ENCODE measurements at places on chromosomes 12 and 14.

DNA sequence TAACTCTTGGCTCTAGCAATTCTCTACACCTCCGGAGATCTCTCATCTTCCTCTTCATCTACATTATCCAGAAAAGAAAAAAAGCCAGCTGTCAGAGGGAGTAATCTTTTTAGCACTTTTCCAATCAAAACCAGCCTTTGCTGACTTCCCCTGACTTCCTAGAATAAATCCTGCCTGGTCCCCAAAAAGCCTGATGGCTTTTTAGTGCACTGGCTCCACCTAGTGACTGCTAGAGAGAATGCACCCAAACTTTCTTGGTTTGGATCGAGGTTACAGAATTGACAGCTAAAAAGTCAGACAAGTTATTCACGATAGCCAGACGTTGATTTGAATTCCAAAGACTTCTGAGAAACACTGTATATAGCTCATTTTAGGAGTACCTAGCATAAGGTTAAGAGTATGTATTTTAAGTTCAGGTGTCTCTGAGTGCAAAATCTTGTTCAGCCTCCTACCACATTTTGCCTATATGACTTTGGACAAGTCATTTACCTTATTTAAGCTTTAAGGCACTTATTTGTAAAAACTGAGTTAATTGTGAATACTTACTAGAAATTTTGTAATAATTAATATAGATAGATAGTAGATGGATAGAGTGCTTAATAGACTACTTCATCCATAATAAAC, 185.7 kb upstream of the GRIN2B start:
- DNase-seq, result peak; percentile 34

- DNase-seq, result no peak
Measured at GRCh38 chr12:43856972-43857371, 21.1 kb downstream of the TMEM117 start.

GRCh38 chr14:106083082-106083481, 556.7 kb downstream of the TMEM121 start:
- DNase-seq, result no peak

DNA sequence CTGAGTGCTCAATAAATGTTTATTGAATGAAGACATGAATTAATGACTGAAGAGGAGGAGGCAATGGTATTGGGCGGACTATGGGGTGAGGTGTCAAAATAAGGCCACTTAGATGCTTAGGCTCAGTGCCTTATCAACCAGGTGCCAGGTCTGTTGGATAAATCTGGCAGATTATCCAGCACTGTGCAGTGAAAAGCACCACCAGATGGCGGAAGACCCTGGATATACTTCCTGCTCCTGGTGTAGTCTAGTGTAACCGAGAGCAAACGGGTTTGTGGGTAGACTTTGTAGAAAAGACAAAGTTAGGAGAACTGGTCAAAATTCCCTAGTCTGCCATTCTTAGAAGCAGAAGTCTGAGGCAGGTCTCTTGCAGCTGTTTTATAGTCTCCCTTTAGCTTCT, 306.3 kb downstream of the ATP23 start:
- DNase-seq, result no peak

DNA sequence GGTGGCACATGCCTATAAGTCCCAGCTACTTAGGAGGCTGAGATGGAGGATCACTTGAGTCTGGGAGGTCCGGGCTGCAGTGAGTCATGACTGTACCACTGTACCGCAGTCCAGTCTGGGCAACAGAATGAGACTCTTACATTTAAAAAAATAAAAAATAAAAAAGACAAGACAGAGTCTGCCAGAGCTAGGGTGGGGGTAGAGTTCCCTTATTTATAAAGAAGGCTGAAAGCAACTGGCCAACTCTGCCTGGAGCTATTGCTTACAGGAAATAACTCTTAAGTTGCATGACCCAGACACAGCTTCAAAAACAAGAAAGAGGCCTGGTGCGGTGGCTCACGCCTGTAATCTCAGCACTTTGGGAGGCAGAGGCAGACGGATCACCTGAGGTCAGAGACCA, 31.5 kb downstream of the NUMB start:
- DNase-seq, result no peak

DNA sequence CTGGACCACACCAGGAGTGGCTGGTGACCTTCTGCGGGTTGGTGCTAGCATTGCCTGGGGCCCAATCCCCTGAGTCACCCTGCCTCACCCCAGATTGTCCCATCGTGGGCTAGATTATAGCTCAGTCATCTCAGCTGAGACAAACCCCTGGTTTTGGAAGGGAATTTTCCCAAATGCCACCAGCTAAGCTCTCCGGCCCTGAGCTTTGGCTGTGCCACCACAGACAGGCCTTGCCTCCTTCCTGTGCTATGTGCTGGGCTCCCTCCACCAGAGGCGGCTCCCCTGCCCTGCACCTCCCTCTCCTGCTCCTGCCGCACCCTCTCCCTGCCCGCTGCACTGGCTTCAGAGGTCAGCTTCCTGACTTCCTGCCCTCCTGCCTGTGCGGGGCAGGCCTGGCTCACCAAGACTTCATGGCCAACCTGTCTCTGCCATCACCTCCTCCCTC, 196.3 kb downstream of the TSPAN9 start:
- DNase-seq, result no peak

- no peak for DNase-seq
Measured at GRCh38 chr14:49942090-49942489, 49.2 kb downstream of the ARF6 start.

DNA sequence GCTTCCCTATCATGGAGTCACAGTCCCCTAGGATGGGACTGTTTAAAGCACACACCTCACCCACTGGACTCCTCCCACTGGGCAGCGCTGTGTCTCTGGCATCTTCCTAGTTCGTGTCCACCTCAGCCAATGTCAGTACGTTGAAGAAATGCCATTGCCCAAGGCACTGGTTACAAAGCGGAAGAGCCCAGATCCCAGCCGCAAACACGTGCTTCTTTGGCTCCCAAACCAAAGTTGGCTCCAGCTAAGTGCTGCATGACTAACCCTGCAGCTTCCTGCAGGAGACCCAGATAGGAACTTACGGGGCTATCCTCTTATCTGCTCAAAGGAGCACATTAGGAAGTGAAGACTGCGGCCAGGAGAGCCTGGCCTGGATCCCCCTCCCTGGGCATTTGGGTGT, 9.3 kb downstream of the SYNE3 start:
- no peak for DNase-seq

GRCh38 chr14:101665478-101666078, 95.9 kb upstream of the PPP2R5C start:
- peak; percentile 17 for DNase-seq

DNA sequence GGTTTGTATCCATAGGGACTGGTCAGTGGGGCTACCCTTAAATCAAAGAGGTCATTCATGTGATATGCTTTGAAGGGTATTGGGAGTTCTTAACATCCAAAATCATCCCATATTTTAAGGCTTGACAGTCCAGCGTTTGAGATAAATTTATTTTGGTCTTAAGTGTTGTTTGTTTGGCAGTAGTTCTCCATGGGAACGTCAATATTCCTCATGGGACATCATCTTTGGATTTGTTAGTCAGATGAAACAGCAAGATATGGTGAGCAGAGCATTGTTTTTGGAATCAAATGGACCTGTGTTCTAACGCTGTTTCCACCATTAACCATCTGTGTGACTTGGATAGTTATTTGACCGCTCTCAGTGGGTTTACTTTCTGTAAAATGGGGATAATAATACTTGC, 45.9 kb upstream of the GSG1 start:
- no peak for DNase-seq

DNA sequence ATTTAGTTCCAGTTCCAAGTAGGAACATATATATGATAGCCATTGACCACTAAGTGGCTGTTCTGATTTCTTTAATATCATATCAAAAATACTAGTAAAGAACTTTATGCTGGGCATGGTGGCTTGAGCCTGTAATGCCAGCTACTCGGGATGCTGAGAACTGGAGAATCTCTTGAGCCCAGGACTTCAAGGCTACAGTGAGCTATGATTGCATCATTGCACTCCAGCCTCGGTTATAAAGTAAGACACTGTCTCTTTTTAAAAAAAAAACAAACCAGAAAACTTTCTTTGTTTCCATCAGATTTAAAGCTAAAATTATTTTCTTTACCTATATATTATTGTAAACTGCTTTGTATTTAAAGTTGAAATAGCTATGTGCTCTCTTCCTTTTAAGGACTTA, 127.0 kb downstream of the SCAF11 start:
- DNase-seq, result no peak

DNA sequence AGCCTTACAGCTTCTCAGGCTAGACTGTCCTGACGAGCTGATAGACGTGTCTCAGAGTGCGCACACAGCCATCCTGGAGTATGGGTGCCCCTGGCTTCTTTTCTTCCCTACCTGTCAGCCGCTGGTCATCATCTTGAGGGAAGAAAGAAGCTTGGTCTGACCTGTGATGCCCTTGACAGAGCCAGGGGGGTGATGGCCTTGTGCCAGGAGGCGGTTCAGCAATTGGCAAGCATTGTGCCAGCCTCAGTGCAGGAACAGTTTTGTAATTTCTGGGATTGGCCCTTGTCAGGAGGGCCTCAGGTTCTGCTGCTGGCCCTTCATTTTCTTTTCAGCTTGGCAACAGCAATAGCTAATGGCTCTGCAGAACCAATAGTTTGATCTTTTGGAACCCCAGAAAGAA, 80.1 kb downstream of the ADCK1 start:
- DNase-seq, result no peak

- DNase-seq, result no peak
Measured at GRCh38 chr14:87231336-87232026, 761.5 kb downstream of the GALC start.

Measured in GM12891 (cell line).